Right ventricle myocardium superior (tissue), 1 donor: ENCODE measurements at places on chromosomes 7 and 10.

- no peak for DNase-seq
These were observed 26.5 kb upstream of the TLL2 start for GRCh38 chr10:96540240-96540639.

GRCh38 chr10:37654466-37654865 lies 202.9 kb downstream of the ZNF248 start:
- DNase-seq, result no peak

- DNase-seq, result no peak
These were observed 193.8 kb upstream of the DPP6 start for GRCh38 chr7:153858355-153858754.

DNA sequence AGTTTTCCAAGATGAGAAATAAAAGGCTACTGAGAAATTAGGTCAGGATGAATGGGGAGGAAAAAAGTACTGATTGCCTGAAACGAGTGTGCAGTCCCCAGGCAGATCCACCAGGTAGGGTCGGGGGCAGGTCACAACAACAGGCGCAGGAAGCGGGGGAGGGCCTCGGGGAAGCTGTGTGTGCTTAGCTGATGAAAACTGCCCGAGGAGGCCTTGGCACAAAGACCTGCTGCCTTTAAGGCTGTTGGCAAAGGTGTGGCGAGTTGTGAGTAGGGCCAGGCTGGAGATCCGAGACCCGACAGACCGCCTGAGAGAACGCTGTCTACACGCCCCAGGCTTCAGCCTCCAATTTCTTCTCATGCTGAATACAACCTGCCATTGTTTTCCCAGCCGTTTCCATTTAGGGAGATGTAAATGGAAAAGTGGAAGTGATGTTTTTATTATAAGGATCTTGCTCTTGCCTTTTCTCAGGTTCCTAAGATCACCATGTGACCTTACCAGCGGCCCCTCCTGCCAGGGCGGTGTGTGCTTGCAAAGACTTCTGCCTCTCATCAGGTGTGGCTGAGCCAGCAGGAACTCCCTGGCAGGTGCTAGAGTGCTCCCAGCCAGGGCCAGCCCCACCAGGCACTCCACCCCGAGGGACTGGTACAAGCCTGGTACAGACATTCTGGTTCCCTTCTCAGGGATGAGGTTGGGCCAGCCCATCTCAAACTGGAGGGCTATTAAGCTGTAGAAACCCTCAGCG lies 60.8 kb downstream of the DLG5 start:
- DNase-seq, result no peak

DNA sequence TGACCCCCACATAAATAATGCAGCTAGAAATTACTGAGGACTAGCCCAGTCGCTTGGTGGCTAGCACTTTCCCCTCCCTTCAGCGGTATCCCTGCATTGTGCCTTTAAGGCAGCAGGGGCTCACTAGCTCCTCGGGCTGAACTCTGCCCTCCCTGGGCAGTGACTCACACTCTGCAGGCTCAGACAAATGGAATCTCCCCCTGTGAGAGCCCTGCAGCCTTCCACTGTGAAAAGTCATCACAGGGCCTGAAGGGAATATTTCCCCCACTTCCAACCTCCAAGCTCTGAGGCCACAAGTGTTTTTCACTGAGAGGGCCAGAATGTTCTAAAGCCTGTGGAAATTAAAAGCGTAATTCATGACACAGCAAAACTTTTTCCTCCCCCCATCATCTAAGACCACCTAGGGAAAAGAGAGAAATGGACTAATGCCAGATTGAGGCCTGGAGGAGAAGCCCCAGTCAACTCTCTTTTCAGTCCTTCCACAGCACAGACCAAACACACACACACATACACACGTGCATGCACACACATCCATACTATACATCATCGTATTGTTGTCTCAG lies 93.6 kb upstream of the COL1A2 start:
- peak; percentile 78 for DNase-seq

DNA sequence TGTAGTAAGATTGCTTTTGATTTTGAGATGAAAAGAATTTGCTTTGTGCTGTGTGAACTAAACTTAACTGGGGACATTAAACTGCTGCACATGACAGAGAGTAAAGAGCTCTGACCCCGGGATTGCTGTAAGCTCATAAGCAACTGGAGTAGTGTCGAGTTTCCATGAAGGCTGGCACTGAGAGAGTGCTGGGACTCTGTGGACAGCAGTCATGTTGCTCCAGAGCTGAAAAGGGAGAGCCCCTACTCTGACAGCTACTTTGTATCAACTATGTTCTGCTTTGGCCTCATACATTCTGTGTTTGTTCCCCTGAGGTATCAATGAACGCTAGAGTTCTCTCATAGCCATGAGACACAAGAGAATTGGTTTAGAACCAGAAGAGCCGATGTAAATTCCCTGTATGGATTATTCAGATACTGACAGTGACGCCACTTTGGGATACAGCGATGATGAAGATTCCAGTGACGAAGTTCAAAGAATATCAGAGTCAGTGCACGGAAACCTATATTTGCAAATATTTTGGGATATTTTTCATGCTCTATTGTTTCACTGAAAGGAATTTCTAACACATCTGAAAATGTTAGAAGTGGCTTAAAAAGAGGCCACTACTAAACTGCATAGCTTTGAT lies 185.9 kb upstream of the DKK1 start:
- DNase-seq, result no peak

DNA sequence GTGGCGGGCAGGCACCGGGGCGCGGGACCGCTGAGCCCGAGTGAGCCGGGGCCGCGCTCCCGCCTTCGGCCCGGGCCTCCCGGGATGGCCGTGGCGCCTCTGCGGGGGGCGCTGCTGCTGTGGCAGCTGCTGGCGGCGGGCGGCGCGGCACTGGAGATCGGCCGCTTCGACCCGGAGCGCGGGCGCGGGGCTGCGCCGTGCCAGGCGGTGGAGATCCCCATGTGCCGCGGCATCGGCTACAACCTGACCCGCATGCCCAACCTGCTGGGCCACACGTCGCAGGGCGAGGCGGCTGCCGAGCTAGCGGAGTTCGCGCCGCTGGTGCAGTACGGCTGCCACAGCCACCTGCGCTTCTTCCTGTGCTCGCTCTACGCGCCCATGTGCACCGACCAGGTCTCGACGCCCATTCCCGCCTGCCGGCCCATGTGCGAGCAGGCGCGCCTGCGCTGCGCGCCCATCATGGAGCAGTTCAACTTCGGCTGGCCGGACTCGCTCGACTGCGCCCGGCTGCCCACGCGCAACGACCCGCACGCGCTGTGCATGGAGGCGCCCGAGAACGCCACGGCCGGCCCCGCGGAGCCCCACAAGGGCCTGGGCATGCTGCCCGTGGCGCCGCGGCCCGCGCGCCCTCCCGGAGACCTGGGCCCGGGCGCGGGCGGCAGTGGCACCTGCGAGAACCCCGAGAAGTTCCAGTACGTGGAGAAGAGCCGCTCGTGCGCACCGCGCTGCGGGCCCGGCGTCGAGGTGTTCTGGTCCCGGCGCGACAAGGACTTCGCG lies 534 bp downstream of the FZD9 start:
- DNase-seq, result no peak

- no peak for DNase-seq
These were observed 331.1 kb downstream of the KIF20B start for GRCh38 chr10:90032519-90032918.

- DNase-seq, result no peak
These were observed 248.4 kb downstream of the BMPER start for GRCh38 chr7:34153656-34154270.

DNA sequence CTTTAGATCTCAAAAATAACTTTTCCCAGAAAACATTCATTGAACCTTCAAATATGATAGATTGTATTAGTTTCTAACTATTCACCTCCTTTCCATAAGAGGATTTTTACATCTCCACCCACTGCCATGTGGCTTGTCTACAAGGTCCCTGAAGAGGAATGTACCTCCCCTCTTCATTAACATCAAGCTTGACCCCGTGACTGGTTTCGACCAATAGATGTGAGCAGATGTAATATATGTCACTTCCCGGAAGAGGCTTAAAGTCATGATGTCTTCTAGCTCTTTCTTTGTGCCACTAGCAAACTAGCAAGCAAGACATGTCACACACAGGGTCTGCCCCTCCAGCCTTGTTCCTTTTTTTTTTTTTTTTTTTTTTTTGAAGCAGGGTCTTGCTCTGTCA lies 6.9 kb downstream of the BAZ1B start:
- DNase-seq, result no peak

DNA sequence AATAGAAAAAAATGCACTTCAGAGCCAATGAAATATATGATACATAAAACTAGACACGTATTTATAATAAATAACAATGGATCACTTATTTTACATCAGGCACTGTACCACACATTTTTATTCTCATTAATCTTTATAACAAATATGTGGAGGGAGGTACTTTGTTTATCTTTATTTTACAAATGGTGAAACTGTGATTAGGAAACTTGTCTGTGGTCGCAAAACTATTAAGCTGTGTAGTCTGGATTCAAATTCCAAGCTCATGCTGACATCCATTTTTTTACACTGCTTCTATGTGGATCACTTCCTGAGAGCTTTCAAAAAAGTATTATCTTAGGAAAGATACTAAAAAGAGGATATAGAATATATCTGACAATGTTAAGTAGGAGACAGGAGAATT lies 978.6 kb downstream of the SORCS1 start:
- DNase-seq, result no peak

DNA sequence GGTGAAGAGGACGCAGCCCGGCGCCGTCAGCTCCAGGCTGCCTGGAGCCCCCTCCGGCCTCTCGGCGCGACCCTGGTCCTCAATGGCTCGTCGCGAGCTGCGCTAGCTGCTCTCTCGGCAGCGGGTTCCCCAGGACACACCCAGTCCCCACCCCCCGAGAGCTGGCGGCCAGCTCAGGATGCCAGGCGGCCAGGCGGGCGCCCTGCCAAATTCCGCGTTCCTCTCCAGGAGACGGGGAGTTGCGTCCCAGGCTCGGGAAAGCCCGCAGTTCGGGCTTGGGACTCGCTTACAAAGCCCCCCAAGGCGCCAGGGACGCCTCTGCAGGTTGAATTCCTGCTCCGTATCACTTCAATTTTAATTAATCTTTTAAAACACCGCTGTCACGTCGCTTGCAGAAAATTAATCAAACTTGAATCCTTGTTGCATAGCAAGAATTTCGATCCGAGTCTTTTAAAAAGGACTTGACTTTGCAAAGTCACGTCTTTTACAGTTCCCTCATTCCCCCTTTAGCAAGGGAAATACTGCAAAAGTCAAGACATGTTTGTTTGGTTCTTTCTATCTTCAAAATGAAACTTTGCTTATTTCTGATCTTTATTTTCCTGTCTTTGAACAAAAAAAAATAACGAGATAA lies 28.2 kb downstream of the SKIDA1 start:
- peak; percentile 96 for DNase-seq

GRCh38 chr7:41822259-41822817 lies 119.4 kb upstream of the INHBA start:
- DNase-seq, result no peak

GRCh38 chr10:62689712-62690111 lies 114.8 kb upstream of the ADO start:
- no peak for DNase-seq

DNA sequence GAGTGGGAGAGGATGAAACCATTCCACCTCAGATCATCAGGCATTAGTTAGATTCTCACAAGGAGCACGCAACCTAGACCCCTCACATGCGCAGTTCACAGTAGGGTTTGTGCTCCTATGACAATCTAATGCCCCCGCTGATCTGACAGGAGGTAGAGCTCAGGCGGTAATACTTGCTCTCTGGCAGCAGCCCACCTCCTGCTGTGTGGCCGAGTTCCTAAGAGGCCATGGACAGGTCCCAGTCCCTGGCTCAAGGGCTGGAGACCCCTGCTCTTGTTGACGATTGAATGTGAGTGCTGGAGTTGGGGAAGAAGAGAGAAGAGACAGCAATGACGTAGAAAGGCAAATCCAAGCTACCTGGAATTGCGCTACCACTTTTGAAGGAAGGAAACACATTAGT lies 267.2 kb downstream of the TFEC start:
- DNase-seq, result no peak

- DNase-seq, result no peak
These were observed 629.0 kb downstream of the CCSER2 start for GRCh38 chr10:84957427-84957826.

DNA sequence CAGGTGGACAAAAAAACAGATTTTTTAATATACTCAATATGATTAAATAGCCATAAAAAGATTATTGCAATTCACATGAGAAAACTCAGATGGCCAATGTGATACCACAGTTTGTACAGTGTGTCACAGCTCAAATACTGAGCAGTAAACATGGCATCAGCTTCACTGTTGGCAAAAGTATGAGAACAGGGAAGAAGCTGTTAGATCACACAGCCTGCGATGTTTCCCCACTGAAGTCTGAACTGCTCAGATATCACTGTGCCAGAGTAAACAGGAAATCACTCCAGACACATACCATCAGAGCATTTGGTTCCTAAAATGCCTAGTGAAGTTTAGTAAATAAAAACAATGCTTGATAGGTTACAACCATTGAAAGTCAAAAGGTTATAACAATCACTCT lies 347.8 kb downstream of the ETV1 start:
- no peak for DNase-seq

DNA sequence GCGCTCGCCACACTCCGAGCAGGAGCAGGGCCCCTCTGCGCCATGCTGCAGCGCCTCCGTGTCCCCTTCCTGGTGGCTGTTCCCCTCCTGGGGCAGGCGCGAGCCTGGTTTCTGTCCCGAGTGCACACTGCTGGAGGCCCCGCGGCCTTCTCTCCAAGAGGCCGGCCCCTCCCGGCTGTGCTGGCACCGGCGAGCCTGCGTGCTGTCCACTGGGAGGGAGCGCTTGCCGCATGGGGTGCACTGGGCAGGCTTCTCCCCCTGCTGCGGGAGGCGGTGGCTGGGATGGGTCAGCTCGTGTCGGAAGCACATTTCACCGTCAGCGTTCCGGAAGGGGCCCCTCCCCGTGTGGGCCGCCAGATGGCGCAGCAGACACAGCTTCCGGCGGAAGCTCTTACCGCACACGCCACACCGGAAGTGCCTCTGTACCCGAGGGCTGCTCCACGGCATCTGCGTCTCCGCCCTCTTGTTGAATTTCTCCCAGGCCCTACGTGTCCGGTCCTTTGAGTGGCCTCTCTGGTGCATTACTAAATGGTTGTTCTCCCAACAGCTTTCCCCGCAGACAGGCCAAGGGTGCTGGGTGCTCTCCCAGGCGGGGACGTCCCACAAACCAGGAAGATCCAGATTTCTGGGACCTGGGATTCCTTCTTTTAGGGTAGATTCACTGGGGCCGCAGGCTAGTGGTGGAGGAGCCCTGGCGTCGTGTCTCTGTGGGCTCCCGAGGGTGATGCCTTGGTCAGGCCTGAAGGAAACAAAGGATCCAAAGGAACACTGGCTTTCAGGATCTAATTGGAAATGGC lies 18.7 kb downstream of the ZNF786 start:
- DNase-seq, result peak; percentile 61

- DNase-seq, result no peak
These were observed 192.3 kb downstream of the DNAJC1 start for GRCh38 chr10:21811245-21811585.

DNA sequence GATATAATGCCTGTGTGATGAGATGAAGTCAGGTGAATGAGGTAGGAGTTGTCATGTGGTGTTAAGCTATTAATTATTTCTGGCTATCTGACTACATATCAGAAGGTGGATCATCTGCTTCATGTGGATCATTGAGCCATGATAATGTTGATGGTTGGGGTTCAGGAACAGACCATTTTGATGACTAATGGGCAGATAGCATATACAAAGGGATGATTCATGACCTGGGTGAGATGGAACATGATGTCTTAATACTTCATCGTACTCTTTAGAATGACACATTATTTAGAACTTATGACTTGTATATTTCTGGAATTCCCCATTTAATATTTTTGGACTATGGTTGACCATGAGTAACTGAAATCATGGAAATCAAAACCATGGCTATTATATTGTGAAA lies 155.1 kb downstream of the OR13A1 start:
- no peak for DNase-seq

GRCh38 chr7:111516612-111517011 lies 45.7 kb downstream of the IMMP2L start:
- DNase-seq, result no peak
